Kidney (tissue), 22 donors: ENCODE measurements at places on chromosomes 5 and 9.

DNA sequence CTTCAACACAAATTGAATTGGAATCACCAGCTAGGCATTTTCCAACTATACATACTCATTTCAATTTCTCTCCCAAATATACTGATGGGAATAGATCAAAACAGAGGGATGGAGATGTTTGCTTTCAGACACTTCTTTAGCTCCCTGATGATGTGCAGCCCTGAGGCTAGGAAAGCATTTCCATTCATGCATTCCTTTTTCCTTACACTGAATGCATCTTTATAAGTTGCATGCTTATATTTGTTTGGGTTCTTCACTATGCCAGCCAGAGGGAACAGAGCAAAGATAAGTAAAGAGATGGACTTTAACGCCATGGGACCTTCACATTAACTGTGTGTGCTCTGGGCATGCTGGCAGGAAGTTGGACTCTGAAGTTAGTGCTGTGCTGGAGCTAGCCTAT is 696.5 kb upstream of the CDH9 start:
- DNase-seq: no peak

DNA sequence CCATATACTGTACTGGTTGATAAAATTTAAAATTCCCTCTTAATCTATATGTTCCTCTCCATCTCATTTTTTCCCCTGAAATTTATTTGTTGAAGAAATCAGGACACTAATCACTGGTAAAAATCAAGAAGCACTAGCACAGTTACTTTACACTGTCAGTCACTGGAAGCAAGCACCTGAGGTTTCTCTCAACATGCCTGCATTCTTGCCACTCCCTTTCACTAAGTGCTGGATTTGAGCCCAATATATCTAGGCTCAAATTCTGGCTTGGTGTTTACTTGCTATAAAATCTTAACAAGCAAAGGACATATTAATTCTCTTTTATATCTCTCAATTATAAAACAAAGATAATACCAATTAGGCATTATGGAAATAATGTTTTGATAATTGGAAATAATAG is 58.6 kb downstream of the DIAPH1 start:
- no peak for DNase-seq

DNA sequence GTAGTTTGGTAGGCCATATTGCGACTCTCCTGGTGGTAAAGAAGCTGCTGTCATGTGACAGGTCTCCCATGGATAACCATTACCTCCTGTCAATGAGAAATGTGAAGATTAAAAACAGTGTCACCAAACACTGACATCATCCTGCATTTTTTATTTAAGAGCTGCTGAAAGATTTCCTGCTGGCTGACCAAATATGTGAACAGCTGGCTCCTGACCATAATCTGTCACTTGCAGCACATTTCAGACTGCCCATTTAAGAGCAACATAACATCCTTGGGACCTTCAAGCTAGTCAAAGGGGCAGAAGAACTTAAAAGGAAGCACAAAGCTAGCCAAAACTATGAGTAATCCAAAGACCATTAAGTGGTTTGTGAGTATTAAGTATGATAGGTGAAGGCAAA is 288.0 kb downstream of the IZUMO3 start:
- DNase-seq: peak; percentile 21

DNA sequence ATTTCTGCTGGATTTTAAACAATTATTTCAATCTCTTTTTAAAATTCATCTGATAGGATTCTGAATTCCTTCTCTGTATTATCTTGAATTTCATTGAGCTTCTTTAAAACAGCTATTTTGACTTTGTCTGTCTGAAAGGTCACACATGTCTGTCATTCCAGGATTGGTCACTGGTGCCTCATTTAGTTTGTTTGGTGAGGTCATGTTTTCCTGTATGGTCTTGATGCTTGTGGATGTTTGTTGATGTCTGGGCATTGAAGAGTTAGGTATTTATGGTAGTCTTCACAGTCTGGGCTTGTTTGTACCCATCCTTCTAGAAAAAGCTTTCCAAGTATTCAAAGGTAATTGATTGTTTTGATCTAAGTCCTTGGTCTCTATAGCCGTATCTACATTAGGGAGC is 39.1 kb downstream of the DENND4C start:
- DNase-seq: no peak

- no peak for DNase-seq
Observed at GRCh38 chr5:74535926-74536325, 104.6 kb downstream of the ENC1 start.

GRCh38 chr5:96338091-96338490 is 95.0 kb downstream of the PCSK1 start:
- no peak for DNase-seq

DNA sequence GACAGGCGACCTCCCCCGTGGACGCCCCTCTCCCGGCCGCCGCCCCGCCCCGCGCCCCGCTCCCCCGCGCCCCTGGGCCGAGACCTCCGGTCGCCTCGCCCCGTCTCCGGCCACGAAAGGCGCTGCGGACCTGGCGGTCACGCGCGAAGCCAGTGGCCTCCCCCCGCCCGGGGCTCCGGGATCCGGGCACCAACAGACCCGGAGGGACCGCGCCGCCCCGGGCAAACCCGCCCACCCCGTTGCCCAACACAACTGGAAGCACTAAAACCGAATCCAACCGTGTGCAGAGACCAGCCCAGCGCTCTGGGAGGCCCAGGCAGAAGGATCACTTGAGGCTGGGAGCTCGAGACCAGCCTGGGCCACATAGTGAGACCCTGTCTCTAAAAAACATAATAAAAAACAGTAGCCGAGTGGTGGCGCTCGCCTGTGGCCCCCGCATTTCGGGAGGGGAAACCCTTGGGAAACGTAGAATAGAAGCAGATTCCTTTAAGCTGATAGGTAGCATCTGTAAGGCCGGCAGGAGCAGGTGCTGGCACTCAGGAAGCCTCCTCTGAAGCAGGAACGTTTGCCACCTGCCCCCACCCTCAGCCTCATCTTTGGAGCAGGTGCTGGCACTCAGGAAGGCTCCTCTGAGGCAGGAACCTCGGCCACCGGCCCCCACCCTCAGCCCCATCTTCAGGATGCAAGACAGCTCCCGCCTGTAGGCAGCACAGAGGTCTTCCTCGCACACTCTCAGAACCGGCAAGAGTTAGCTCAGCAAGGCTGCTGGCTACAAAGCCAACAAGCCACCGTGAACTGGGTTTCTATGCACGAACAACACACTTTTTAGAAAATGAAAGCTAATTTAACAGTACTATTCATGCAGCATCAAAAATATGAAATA is 4.6 kb upstream of the SLC9A3 start:
- no peak for DNase-seq

GRCh38 chr9:4955836-4956235 is 29.2 kb upstream of the JAK2 start:
- DNase-seq: no peak

DNA sequence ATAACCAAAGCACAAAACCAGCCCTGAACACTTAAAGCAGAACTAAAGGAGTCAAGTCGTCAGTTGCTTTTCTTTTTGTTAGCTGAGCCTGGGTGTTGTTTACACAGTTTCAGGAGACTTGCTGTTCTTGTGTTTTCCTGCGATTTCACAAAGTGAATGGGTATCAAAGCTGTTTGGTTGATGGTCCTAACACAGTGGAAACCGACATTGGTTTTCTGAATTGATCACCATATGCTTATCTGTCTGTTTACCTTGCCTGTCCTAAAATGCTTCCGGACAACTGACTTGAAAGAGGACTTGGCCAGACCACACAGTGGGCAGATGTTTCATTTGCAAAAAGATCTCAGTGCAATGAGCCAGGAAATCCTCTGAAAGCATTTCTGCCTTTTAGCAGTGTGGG is 676.4 kb downstream of the PRELID2 start:
- no peak for DNase-seq

DNA sequence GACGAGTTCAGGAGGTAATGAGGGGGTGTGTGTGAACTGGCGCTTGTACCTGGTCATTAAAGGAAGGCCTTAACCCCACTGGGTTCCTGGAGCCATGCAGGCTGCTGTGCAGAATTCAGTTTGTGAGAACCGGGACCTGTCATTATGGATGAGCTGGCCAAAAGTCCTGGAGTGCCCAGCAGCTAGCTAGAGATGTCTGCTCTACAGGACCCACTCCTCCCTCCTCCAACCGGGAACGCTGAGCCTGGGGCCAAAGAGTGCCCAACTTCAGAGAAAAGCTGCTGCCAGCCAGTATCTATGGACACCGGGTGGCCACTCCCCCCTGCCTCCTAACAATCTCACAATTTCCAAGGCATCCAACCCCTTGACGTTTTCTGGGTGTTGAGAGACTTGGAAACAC is 1.2 kb downstream of the ENTREP1 start:
- no peak for DNase-seq
